ENCODE measurements at places on chromosomes 6 and 20.

DNA sequence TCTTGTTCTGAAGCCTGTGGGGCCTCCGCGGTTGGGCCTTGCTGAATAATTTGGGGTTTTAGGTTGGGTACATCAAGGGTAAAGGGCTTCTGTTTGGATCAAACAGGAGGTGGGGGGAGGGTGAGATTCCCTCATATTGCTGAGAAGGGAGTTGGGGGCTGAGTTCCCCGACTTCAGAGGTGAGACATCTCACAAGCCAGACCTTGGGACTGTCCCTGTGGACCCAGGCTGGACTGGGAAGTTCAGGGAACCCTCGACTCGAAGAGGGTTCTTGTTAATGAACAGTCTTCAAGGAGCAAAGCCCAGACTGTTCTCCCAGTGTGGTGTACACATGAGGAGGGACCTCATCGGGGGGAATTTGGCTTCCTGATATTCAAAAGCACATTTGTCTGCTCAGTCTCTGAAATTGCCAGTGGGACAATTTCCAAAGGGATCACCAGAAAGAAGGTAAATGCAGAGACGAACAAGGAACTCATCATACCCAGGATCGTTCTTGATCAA, 118.5 kb downstream of the SYCP2 start:
- no peak for DNase-seq

DNA sequence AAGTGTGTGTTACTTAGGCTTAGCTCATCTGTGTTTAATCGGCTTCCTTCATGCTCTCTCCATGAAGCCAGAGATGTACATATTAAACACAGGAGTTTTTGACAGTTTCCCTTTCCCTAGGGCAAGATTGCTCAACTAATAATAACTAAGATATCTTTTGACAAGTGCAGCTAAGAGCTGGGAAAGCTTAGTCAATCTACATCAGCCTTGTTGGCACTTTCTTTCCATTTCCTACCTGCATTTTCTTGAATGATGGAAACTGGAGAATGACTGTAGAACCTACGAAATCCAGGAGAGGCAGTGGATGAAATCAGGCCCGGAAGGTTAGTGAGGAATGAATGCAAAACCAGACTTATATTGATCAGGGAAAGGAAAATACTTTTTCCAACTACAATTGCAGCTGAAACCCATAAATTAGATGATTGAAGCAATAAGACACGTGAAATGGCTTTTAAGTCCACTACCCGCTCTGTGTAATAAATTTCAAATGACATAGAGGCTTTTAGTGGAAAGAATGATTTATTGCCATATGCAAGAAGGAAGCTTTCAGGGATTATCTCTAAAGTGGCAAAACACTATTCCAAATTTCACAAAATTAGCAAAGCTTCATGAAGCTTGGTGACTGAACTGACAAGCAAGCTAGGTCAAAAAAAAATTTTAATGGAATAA, 237.2 kb upstream of the ID4 start:
- DNase-seq = no peak

GRCh38 chr20:31537116-31537871, 23.1 kb downstream of the HM13 start:
- DNase-seq = no peak

GRCh38 chr6:55694148-55694547, 115.2 kb upstream of the HMGCLL1 start:
- DNase-seq = no peak

DNA sequence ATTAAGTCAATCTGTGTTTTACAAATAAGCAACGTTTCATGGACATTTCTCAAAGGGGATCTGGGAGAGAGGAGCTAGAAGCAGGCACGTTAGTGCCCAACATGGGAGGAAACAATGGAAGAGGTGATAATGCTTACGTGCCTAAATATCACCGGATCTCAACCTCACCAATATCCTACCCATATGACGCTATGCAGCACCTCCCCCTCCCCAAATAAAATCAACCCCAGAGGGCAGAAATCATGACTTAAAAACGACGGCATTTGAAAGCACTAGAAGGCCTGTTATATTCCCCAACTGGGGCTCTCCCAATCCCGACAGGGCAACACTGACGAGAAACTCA, 425 bp downstream of the HBS1L start:
- DNase-seq = no peak

DNA sequence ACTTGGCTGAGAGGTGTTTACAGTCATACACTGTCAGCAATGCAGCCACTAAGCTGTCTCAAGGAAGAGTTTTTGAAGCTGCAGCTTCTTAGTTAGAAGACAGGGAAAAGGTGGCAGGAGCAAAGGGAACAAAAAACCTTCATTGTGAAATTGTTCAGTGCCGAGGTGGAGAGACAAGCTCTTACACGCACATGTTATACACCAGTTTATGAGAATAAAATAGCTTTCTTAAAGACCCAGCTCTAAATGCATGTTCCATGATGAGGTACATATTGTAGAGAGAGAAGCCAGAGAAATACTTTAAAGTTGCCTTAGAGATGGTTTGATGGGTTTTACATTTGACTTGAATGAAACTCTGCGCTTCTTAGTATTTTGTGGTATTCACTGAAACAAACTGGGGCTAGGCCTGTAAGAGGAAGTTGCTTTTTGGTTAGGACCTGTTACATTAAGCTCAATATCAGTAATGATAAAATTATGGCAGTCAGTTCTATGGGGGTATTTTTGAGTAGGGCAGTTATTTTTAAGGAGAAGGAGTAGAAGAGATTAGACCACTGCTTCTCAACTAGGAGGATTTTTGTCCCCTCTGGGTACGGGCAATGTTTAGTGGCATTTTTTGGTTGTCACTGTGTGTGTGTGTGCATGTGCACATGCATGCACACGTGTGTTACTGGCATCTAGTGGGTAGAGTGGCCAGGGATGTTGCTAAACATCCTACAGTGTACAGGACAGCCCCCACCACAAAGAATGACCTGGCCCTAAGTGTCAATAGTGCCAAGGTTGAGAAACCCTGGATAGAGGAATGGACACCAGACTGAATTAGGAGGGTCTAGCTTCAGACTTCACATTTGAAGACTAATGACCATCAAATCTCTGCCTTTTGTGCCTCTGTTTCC, 9.8 kb downstream of the NEDD9 start:
- DNase-seq = no peak

- no peak for DNase-seq
These were observed 332 bp downstream of the GRIK2 start for GRCh38 chr6:101393829-101394251.

DNA sequence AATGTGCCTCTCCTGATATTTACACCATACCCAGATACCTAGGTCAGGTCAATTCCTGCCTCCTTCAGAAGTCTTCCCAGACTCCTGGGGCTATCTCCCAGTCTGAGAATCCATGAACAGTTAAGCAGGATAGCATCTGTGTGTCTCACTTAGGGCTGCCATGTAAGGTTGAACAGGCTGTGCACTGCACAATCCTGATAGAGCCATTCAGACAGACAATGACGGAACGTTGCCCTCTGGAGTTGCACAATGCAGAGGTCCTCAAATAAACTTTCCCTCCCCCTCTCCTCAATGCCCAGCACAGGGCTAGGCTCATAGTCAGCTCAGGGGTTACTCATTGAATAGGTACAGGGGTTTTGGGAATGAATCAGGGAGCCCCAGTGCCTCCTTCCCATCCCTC, 89.7 kb downstream of the CD40 start:
- DNase-seq = no peak

GRCh38 chr6:142265476-142265875, 36.3 kb upstream of the ADGRG6 start:
- no peak for DNase-seq

DNA sequence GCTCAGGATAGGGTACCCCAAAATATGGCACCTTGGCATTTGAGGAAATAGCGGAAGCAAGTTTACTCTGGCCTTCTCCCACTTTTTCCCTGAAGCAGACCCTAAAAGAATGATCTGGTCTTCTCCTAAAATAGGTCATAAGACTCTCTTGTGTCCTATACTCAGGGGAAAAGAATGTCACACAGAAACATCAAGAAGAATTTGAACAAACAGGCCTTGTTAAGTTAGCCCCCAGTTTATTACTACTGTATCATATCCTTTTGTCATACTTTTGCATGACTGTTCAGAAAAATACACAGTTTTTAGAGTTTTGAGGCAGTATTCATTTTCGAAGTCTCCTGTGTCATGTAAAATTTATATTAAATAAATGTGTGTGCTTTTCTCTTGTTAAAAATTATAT, 12.5 kb downstream of the TAAR2 start:
- DNase-seq = no peak

DNA sequence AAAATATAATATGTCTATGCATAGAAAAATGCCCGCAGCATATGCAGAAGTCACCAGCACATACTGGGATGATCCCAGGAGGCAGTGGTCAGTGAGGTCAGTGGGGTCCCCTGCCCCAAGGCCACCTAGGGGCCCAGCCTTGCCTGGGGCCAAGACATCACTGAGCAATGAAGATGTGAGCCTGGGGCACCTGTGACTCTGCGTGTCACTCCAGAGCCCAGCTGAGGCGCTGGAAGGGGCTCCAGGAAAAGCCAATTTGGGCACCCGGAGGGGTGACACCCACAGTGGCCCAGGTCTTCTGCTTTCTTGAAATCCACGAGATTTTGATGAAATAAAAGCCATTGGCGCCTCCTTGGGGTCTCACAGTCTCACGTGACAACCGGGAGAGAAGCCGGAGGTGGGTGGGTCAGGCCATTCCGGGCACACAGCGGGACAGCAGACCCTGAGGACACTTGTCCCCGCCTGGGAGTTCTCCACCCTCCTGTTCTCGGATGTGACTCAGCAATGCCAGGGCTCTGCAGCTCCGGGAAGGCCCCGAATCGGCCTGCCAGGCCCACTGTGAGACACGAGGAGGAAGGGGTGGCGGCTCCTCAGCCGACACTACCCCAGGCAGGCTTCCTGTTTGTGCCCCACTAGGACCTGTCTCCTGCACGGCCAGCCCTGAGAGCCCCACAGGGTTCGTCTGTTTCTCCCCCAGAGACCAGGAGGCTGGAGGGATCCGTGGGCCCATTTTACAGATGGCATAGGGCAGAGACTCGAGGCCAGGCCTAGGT, 24.4 kb upstream of the SLCO4A1 start:
- DNase-seq = no peak

GRCh38 chr6:138523347-138524210, 24.3 kb upstream of the NHSL1 start:
- DNase-seq = no peak

GRCh38 chr6:5030596-5031136, 26.8 kb upstream of the RPP40 start:
- DNase-seq = peak; percentile 46

DNA sequence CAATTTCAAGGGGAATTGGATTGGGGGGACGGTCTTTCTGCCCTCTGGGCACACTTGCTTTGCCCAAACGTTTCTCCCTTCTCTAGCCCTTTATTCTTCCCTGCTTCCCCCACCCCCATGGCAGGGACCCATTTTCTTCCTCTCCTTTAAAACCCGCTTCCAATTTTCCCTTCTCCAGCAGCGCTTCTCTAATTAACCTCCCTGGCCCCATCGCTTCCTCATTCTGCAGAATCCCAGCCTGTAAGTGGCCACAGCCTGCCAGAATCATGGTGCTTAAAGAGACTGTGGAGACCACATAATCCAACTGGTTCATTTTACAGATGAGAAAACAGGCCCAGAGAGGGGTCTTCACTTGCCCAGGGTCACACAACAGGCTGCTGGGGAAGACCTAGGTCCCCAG, 61.4 kb downstream of the CPNE5 start:
- DNase-seq = no peak

DNA sequence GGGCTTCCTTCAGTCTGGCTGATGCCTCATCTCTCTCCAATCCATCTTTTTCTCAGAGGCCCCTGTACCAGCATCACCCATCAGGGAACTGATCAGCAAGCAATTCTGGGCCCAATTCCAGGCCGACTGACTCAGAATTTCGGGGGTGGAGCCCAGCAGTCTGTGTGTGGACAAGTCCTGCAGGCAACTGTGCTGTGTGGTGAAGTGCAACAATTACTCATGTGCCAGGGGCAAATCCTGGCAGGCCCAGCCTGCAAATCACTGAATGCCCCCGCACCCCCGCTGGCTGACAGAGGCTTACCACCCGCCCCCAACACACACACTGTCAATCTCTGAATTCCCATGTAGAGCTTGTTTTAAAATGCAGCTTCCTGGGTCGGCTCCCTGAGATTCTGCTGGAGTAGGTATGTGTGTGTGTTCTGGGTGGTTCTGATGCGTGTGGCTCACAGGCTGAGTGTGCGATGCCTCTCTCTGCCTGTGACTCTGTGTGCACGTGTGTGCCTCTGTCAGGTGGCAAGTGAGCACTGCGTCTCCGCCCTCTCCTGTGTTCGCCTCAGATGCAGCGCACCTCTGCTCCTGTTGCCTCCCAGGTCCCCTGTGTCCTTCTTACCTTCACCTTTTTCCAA, 45.4 kb downstream of the SSR1 start:
- DNase-seq = no peak

- DNase-seq = no peak
These were observed 102.8 kb downstream of the DACT2 start for GRCh38 chr6:168216751-168217191.

- no peak for DNase-seq
These were observed 109.9 kb upstream of the SUPT3H start for GRCh38 chr6:45487645-45488044.

- no peak for DNase-seq
These were observed 116.8 kb downstream of the OTOR start for GRCh38 chr20:16864963-16865362.

GRCh38 chr20:44485830-44486198, 10.1 kb downstream of the TTPAL start:
- no peak for DNase-seq

DNA sequence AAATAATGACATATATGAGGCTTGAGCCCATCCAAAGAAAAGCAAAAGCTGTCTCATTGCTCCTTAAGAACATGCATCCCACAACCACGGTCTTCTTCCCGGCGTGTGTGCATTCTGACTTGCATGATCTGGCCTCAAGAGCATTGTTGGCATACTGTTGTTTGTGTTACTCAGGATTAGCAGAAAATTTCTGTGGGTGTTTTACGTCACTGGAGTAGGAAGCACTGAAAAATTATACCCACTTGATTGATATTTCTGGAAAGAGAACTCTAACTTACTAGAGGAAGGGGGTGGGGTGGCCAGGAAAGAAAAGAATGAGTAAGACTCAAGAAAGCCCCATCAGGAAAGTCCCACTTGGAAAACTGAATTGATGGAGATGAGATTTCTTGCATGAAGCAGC, 326.2 kb upstream of the PRDM1 start:
- DNase-seq = no peak

DNA sequence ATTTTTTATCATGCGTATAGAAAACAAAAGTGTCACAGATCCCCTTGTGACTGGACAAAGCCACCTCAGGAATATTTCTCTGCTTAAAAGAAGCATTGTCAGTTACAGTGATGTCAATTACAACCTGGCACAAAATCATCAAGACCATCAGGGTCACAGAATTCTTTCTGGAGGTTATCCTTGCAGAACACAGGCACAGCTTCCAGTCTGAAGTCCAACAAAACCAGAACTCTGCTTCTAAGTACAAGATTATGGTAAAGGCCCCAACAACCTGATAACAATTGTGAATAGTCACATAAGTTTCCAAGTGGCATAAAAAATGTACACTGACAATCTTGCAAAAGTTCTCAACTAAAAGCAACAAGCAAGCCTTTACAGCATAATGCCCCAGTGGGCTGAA, 21.0 kb downstream of the PLAGL2 start:
- no peak for DNase-seq

- DNase-seq = no peak
These were observed 9.9 kb downstream of the RALGAPA2 start for GRCh38 chr20:20702330-20703245.

GRCh38 chr20:41413169-41413568, 46.6 kb upstream of the EMILIN3 start:
- DNase-seq = no peak

Measured in stimulated activated CD8-positive, alpha-beta memory T cell treated with anti-CD3 and anti-CD28 coated beads, Interleukin-2, amount 100 ng/mL, for 1 hour (primary cell).